ENCODE measurements at places on chromosomes 7 and 10. TPM values are rescaled to one million over a fixed set of nuclear protein-coding genes. Genes with fewer than 3 reads are reported as not detected.
A peak's percentile ranks its signal among the peaks of the same experiment; 100 is the strongest.

INHBA gene
- total RNA-seq = 20.0 TPM

FFAR4 gene
- not detected for total RNA-seq

HOXA11 gene
- total RNA-seq = not detected

PRF1 gene
- not detected for total RNA-seq

- no peak for DNase-seq
These were observed 6.3 kb upstream of the DDIT4 start for GRCh38 chr10:72267381-72267780.

DNA sequence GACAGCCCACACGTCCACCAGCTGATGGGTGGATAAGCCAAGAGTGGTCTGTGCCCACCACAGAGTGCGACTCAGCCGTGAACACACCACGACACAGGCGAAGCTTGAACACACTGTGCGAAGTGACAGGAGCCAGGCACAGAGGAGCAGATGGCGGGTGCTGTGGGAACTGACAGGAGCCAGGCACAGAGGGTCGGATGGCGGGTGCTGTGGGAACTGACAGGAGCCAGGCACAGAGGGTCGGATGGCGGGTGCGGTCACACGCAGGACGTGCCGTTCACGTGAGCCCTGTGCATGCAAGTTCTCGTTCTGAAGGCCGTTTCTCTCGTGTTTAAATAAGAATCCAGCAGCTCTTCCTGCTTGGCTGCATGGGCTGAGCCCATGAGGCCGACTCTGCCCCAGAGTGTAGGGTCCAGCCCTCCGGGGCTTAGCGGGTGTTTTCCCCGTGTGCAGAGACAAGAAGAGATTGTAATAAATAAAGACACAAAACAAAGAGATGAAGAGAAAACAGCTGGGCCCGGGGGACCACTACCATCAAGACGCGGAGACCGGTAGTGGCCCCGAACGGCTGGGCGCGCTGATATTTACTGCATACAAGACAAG is 5.9 kb upstream of the ADAP1 start:
- DNase-seq = no peak

DNA sequence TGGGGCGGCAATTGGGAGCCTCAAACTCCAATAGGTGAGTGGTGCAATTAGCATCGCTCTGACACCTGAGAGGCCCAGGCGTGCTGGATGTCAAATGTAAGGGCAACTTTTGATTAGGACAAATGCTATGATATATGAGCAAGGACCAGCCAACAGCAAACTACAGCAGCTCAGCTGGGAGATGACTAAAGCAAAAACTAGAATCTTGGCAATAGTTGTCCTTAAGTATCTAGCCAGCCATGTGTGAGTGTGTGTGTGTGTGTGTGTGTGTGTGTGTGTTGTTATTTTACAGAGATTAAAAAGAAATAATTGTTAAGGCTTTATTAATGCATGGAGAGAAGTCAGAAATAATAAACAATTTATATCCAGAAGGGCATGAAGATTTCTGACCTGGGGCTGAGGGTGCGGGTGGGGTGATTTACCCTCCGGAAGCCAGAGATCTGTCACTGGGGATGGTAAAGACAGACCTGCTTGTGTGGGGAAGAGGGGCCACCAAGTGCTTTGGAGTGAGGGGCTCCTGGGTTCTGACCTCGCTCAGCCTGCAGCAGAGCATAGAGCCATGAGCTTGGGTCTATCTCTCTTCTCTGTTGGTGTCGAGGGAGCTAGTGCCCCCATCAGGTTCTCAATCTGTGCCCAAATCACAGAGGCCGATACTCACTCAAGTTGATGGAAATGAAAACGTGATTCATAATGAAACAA is 77.3 kb downstream of the EMX2 start:
- no peak for DNase-seq

GRCh38 chr10:129833468-129833950 is 130.6 kb downstream of the EBF3 start:
- DNase-seq = no peak

DNA sequence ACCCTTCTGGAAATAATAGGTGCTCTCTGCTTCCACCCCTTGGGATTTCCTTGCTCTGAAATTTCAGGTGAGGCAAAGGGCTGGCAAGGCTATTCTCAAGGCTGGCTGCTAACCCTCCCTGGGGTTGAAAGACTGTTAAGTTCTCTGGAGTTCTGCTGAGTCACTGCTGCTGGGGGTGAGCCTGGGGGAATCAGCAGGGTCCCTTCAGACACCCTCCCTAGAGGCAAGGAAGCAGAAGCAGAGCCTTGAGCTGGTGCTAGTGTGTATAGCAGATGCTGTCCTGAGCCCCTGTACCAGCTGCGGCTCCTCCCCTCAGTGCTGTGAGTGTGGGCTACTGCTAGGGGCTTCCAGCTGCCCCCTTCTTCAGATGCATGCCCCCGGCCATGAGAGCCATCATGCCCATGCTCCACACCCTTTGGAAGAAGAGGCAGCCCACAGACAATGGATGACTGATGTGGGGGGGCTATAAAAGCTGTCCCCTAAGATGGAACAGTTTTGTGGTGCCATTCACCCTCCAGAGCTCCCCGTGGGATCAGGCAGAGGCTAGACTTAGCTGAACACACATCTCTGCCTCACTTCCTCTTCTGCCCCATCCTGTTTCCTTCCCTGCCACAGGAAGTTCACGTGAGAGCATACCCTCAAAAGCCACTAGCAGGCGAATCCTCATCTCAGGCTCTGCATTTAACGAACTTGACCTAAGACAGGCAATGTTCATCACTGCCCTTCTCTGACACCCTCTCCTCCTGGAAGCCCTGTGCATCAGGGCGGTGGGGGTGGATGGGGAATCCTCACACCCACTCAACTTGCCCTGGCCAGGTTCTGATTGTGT is 91.8 kb downstream of the SH3PXD2A start:
- DNase-seq = peak; percentile 31

- DNase-seq = no peak
These were observed 3.6 kb upstream of the TBX20 start for GRCh38 chr7:35257251-35258124.

DNA sequence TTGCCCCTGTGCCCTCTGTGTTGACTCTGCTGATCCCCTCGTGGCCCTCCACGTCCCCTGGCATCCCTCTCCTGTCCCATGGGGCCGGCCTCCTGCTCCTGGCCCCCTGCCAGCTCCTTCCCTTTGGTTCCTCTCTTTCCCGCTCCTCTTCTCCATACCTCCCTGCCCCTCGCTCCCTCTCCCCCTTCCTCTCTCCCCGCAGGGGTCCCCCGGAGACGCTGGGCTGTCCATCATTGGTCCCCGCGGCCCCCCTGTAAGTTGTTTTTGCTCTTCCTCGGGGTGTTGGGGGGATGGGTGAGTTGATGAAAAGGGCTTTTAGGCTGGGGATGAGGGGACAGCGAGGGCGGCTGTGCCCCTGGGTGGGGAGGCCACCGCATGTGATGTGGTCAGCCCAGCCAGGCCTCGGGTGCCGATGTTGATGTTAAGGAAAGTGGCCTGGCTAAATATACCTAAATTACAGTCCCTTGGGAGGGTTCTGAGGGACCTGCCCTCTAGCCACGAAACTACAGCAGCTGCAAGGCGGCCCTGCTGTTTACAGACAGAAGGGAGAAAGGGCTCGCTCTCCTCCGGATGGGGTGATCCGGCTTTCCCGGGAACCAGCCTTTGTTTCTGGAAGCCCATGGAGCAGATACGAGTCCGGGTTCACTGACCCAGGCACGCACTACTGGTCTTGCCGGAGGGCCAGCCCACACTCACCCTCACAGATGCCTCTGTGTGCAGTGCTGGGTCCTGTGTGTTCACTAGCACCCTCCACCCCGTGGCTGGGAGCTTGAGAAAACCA is 78.8 kb downstream of the COL13A1 start:
- DNase-seq = no peak

- no peak for DNase-seq
These were observed 26.0 kb downstream of the CYP26A1 start for GRCh38 chr10:93099670-93100069.

GRCh38 chr7:100679129-100679926 is 5.8 kb downstream of the GNB2 start:
- no peak for DNase-seq

DNA sequence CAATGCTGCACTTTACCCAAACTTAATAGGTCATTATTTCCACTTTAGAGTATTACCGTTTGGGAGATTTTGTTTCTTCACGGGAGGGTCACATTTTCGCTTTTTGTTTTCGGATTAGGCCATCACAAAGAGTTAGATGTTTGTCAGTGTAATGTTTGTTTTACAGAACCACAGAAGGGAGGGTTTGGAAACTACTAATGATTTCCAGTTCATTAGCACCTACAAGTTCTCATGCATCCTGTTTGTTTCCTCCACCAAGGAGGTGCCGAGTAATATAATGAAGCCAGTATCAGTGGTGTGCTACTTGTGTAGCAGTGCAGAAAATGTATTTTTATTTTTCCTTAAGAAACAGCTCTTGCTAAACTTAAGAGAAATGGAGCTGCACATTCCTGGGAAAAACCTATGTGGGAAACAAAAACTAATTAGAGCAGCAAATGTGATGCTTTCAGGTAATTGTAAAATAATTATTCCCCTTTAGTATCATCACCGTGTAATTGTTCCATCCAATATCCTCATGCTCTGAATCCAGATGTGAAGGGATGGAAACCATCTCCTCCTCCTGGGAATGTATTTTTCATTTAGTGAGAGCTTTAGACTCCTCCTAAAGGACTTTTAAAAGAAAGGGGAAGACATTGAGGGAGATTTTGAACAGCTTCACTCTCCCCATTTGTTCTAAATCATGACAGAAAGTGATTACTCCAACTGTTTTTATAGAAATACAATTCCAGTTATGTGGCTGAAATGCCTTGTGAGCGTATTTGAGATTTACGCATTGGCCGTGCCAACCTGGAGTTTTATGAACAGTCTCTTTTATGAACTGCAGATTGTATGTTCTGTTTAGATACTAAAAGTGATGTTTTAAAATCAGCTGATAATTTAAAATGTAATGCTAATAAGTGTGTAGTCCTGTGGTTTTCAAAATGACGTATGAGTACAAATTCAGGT is 5.6 kb downstream of the CELF2 start:
- no peak for DNase-seq

- DNase-seq = no peak
These were observed 83.7 kb upstream of the PPP2R2D start for GRCh38 chr10:131816941-131817700.

- DNase-seq = no peak
These were observed 6.4 kb downstream of the DLX6 start for GRCh38 chr7:97011536-97012364.

GRCh38 chr10:26156019-26156418 is 60.6 kb upstream of the GAD2 start:
- no peak for DNase-seq

GRCh38 chr7:102215256-102215655 is 71.4 kb upstream of the SH2B2 start:
- DNase-seq = no peak

- DNase-seq = peak; percentile 64
These were observed 50.4 kb downstream of the CFAP46 start for GRCh38 chr10:132892004-132892403.
